Endothelial cell (in vitro differentiated cells): ENCODE measurements at places on chromosomes 3 and 15. TPM values are rescaled to one million over a fixed set of nuclear protein-coding genes. Genes with fewer than 3 reads are reported as not detected.
A peak's percentile ranks its signal among the peaks of the same experiment; 100 is the strongest.

The GOLGA8G gene
- total RNA-seq: not detected

DNA sequence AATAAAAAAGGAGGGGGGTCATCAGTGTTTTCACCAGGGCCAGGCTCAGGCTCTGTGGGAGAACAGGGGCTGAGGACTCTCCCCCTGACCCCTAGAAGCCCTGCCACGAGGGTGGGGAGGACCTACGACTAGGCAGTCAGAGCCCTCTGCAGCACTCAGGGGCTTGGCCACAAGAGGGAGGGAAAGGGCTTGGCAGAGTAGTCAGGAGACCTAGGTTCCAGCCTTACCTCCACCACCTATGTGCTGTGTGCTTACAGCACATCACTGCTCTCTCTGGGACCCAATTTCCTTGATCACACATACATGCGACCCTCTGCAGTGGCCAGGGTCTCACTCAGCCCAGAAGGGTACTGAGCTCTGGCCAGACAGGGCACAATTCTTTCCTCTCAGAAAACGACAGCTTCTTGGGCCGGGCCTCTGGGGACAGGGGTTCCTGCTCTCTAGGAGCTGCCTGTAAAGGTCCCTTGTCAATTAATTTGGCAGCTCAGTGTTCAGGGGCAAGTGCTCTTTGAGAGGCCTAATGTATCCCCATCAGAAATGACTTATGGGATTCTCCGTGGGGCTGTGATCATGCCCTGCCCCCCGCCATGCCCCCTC, 16.4 kb upstream of the SKIC8 start:
- DNase-seq: peak; percentile 34

GRCh38 chr3:40079203-40079846, 230.2 kb upstream of the EIF1B start:
- DNase-seq: no peak

The BSN gene
- 2.4 TPM for total RNA-seq

DNA sequence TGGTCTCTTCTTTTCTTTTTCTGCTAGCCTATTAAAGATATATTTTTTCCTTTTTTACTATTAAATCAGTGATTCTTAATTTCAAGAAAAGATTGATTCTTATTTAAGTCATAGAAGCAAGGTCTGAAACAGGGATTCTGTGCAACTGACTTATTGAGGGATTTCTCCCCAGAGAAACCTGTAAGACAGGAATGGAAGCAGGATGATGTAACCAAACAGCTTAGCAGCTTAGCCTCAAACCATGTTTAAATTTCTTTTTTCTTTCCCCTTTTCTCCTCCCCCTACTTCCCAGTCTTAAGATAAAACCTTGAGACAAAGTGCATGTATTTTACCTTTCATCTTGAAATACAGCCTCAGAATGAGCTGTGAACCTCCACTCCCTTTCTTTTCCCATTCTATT, 322.8 kb downstream of the NEK10 start:
- DNase-seq: no peak

DNA sequence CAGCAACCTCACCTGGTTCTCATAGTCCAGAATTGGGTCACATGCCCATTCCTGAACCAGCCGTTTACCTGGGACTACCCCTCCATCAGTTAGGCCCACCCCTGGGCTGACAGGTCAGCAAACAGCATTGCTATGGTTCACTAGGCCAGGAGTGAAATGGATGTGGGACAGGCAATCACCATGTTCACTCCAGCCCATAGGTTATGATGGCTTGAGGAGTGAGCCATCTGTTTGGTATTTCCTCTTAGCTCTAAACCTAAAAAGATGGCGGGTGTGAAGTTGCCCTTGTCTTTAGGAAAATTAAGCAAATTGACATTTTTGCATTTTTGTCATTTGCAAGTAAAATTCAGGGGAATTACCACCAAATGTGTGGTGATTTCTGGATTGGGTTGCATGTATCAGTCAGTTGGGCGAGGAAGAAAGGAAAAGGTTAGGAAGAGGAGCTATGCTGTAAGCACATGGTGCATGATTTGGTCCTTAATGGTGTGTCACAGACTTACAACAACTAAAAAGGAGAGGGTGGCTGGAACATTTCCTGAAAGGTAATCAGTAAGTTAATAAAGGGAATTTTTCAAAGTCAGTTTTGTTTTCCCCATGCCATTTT, 17.2 kb downstream of the NXPE3 start:
- DNase-seq: no peak

DNA sequence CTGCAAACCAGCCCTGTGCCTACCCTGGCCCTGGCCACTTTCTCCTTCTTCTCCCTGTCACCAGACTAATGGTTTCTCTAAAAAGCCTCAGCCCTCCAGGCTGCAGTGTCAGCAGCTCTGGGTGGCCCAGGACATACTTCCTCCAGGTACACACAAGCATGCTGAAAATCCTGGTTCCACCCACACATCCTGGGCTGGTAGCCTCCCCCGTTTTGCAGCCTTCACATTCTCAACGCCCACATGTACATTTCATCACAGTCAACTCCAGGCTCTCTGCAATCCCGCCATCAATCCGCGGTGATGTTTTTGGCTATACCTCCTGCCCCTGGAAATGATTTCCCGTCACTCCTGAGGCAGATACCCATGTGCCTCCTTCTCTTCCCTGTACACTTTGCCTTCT, 59.4 kb downstream of the MAGEF1 start:
- no peak for DNase-seq

- no peak for DNase-seq
These were observed 253.9 kb upstream of the RBMS3 start for GRCh38 chr3:29026959-29027358.

The APPL1 gene
- total RNA-seq: 25.9 TPM

GRCh38 chr15:74202452-74203401, at the start of gene STRA6:
TSS of gene STRA6 (minus strand) at chr15:74202787. CDS start at chr15:74202267, 520 bp downstream.
- peak; percentile 37 for DNase-seq

The FBLN2 gene
- 10.5 TPM for total RNA-seq

- DNase-seq: peak; percentile 59
These were observed 62.7 kb downstream of the PDE8A start for GRCh38 chr15:85044251-85044853.

DNA sequence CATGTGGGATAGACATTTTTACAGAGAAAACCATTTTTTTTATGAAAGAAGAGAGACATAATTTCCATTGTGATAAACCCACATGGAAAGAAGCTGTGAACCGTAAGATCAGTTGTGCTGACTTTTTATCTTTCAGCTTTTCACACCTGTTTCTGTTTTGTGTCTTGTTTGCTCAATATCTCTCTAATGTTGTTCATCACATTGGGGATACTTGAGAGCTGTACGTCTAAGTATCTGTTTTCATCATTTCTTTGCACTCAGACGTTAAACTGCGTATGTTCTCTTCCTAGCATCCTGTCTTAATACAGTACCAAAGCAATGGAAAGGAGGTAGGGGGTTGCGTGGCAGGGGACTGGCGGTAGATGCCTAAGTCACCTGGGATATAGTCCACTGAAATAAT, 449.0 kb downstream of the NAALADL2 start:
- no peak for DNase-seq

- no peak for DNase-seq
These were observed 71.7 kb upstream of the CFAP20DC start for GRCh38 chr3:59121346-59122144.

DNA sequence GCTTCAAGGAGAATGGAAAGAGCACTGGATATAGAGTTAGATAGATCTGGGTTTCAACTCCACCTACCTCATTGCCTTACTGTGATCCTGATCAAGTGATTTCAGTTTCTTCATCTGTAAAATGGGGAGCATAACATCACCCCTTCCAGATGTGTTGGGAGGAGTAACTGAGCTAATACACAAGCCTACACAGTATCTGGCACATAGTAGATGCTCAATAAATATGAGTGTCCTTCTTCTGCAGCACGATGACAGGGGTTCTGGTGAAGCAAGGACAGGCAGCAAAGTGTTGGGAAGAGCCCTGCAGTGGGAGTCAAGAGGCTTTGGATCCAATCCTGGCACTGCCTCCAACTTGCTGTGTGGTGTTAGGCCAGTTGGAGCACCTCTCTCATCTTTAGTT, 270.0 kb downstream of the UACA start:
- no peak for DNase-seq

DNA sequence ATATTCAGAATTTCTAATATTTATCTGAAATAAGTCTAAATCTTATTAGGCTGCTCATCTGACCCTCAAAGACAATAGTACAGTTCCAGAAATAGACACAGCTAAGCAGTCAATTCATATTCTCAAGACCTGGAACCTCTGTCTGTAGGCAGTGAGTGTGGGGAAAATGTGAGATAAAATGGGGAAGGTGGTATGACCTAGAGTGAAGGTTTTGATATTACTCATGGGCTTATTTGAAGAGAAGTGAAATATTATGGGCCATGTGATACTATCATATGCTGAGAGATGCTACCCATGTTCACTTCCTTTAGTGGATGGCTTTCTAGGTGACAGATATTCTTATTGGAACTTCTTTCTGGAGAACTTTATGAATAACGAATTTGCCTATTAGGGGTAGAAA, 33.5 kb downstream of the TGFBR2 start:
- DNase-seq: no peak

GRCh38 chr3:7913283-7913682, 588.3 kb upstream of the LMCD1 start:
- no peak for DNase-seq

GRCh38 chr15:27725731-27726130, 373.4 kb downstream of the OCA2 start:
- DNase-seq: no peak

- DNase-seq: no peak
These were observed 140.3 kb downstream of the ADAMTSL3 start for GRCh38 chr15:83794209-83794608.

DNA sequence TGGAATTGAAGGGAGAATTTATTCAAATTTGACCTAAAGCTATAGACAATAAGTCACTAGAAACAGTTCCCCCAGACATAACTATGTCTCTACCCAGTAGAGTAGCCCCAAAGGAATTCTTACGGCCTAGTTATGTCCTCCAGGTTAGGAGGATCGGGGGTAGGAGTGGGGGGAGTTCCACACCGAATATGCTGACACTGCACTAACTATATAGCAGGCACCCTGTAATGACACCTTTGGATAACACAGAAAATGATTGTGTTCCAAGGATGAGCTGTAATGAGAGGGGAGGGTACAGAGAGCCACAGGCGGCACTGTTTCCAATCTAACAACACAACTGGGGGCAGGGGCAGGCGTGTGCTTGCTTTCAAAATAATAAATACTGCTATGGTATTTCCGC, 376.2 kb upstream of the RORA start:
- no peak for DNase-seq

- DNase-seq: no peak
These were observed 58.4 kb downstream of the TP63 start for GRCh38 chr3:189689625-189690024.

DNA sequence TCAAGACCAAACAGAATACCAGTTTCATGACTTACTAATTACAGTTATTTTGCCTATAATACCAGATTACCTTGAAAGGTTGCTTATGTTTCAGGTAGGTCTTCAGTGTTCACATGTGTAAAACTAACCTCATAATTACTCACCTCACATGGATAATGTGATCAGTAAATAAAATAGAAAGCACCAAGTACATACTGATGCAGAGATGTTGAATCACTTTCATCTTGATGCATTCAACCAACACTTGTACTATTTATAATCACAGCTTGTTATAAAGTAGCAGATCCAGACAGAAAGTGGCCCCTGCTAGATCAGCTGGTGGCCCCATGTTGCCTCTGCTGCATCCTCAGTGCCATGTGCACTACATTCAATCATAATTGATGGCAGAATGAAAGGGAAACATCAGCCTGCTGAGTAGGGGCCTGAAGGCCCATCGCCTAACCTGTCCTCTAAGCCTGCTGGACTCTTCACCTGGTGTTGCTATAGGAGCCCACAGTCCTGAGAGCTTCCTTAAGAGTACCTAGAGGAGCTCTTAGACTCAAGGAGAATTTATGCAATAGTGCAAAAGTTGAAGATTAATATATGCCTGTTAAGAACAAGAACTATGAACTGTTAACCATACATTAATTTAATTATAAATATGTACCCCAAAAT, 154.3 kb downstream of the PLCL2 start:
- DNase-seq: no peak

DNA sequence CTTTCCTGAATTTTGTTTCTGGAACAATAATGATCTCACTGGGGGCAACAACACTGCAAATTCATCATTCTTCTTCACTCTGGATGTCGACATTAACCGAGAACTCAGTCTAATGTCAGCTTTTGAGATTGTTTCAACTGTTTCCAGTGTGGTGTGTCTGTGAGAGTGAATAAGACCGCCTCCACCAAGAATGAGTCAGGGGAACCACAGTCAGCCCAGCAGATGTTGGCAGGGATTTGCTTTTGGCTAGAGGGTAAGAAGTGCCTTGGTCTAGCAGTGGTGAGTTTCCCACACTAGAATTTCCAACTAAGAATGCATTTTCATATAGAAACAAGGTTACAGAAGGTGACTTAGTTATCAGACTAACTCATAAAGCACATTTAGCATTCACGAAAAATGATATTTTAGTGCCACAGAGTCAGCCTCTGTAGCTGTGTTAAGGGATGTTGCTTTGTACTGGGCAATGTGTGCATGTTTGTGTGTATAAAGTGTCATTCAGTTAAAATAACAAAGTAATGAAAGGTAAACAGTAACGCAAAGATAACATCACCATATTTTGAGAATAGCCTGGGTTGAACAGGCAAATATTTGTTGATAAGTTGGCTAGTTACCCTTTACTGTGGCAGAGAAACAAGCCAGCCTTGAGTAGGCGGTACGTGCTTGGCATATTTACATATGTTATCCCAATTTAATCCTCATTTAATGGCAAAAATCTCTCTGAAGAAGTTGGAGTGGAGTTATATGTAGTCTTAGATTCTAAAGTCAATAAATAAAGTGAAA, 33.8 kb downstream of the DRD3 start:
- no peak for DNase-seq

- DNase-seq: no peak
These were observed 60.2 kb downstream of the CORO2B start for GRCh38 chr15:68638953-68639515.

- no peak for DNase-seq
These were observed 27.2 kb upstream of the POMGNT2 start for GRCh38 chr3:43132870-43133636.

The ALS2CL gene
- total RNA-seq: 5.6 TPM

GRCh38 chr3:11247362-11247761, 24.8 kb upstream of the ATG7 start:
- no peak for DNase-seq

DNA sequence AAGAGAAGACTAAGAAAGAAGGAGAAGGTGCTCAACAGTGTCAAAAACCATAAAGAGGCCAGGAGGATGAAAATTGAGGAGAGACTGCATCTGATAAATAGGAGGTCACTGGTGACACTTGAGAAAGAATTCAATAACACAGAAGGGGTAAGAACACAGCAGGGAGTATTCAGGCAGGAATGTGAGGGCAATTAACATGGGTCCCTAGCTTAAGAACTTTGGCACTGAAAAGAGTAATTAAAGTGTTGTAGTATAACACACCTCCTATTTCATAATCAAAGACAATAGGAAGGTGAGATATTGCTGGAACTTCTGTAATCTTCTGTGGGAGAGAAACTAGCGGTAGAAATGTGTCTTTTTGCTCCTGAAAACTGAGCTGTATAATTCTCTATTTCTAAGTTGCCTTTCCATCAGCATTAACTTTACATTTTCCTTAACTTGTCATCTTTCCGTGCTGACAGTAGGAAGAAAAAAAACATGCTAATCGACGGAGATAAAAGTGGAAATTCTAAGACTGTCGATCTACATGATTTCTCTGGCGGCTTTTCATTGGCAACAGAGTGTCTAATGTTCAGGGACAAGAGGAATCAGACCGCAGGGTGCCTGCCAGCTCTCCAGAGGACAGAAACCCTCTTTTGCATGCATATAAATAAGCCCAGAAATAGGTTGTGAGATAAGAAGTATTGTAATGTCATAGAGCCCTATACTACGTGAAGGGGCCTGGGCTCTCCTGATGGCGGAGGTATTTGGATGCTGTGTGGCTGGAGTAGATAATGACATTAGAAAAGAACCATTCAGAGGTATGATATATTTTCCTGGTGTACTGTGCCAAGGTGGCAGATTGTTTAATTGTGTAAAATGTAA, 147.9 kb upstream of the GAP43 start:
- DNase-seq: no peak
